ENCODE measurements at places on chromosomes 2 and 18. TPM values are rescaled to one million over a fixed set of nuclear protein-coding genes. Genes with fewer than 3 reads are reported as not detected.

- no peak overlapping the region for H3K27ac ChIP-seq
- H3K27me3 ChIP-seq, result no peaks in the 10 kb centered on the region
- no peaks in the 10 kb centered on the region for H3K4me1 ChIP-seq
Observed at GRCh38 chr2:76296438-76296837, 585.7 kb upstream of the GCFC2 start.

DNA sequence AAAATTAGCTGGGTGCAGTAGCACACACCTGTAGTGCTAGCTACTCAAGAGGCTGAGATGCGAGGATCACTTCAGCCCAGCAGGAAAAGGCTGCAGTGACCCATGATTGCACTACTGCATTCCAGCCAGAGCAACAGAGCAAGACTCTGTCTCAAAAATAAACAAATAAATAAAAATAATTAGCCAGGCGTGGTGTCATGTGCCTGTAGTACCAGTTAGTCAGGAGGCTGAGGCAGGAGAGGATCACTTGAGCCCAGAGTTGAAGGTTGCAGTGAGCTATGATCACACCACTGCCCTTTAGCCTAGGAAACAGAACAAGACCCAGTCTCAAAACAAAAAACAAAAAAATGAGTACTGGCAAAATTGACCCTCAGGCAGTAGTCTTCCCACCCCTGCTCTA lies 61.9 kb upstream of the PPP1CB start:
- H3K4me1 ChIP-seq, result no peaks in the 10 kb centered on the region
- H3K36me3 ChIP-seq, result no peaks in the 10 kb centered on the region
- no peak for DNase-seq
- no peak overlapping the region for H3K4me3 ChIP-seq
- no peak overlapping the region for H3K27ac ChIP-seq

GRCh38 chr2:11102956-11103860 lies 52.1 kb upstream of the SLC66A3 start:
- no peak overlapping the region for H3K27ac ChIP-seq
- H3K36me3 ChIP-seq, result no peaks in the 10 kb centered on the region
- DNase-seq, result no peak
- no peak overlapping the region for H3K4me3 ChIP-seq

GRCh38 chr2:39642051-39642718 lies 23.5 kb upstream of the TMEM178A start:
- H3K36me3 ChIP-seq, result no peaks in the 10 kb centered on the region
- peaks cover 3% of the 10 kb centered on the region for H3K27me3 ChIP-seq
- no peak overlapping the region for H3K4me3 ChIP-seq
- H3K4me1 ChIP-seq, result no peaks in the 10 kb centered on the region

- H3K36me3 ChIP-seq, result no peaks in the 10 kb centered on the region
- no peaks in the 10 kb centered on the region for H3K4me1 ChIP-seq
- H3K4me3 ChIP-seq, result no peak overlapping the region
- no peaks in the 10 kb centered on the region for H3K27me3 ChIP-seq
- no peak for DNase-seq
Observed at GRCh38 chr2:237540223-237540775, 26.1 kb upstream of the PRLH start.

GRCh38 chr2:30147196-30147714 lies 448 bp downstream of the YPEL5 start:
- H3K27ac ChIP-seq, result peak overlapping the region; percentile 31
- H3K4me3 ChIP-seq, result no peak overlapping the region
- peaks cover 6% of the 10 kb centered on the region for H3K36me3 ChIP-seq
- peaks cover 45% of the 10 kb centered on the region for H3K27me3 ChIP-seq

DNA sequence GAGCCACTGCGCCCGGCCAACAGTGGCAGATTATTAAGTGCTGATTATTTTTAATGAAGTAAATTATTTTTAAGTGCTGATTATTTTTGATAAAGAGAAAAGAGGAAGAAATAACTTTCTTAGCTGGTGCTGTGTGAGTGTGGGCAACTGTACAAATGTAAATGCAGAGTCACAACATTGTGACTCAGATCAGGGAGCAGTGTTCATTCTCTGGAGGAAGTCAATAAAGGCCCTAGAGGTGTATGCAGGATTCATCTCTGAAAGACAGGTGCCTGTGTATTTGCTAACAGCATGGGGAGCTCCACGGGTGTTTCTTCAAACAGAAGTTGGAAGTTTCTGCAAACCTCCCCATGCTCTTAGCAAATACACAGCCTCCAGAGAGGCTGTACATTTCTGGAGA lies 6.2 kb downstream of the KRTCAP3 start:
- H3K4me1 ChIP-seq, result no peaks in the 10 kb centered on the region
- DNase-seq, result no peak
- H3K36me3 ChIP-seq, result peaks cover 37% of the 10 kb centered on the region
- H3K27me3 ChIP-seq, result peaks cover 4% of the 10 kb centered on the region
- no peak overlapping the region for H3K4me3 ChIP-seq

TCF7L1 gene
- polyA plus RNA-seq, result 0.12 TPM

SPATA3 gene
- not detected for polyA plus RNA-seq

TUBA3D gene
- not detected for polyA plus RNA-seq

PCARE gene
- not detected for polyA plus RNA-seq

All from immature natural killer cell (primary cell).